Stimulated activated CD4-positive, alpha-beta T cell treated with anti-CD3 and anti-CD28 coated beads, TNF-alpha, amount 100 ng/mL, for 4 hours (primary cell): ENCODE measurements at places on chromosomes 7 and 10.

DNA sequence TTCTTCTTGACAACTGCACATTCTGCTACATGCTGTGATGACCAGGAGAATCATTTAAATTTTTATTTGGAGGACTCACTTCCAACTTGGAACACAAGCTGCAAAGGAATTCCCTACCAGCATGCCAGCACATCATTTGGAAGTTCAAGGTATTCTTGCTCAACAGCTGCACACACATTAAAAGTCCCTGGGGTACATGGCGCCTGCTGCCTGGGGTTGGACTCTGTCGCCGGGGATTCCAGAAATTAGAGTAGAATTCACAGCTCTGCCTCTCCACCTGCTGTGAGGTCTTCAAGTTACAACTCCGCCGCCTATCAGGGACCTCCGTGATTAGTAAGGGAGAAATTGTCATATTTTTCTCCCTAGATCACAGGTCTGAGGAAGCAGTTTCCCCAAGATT lies 1.1 kb downstream of the ZNF32 start:
- DNase-seq: no peak

- DNase-seq: no peak
Measured at GRCh38 chr7:20260223-20260622, 43.0 kb upstream of the MACC1 start.

DNA sequence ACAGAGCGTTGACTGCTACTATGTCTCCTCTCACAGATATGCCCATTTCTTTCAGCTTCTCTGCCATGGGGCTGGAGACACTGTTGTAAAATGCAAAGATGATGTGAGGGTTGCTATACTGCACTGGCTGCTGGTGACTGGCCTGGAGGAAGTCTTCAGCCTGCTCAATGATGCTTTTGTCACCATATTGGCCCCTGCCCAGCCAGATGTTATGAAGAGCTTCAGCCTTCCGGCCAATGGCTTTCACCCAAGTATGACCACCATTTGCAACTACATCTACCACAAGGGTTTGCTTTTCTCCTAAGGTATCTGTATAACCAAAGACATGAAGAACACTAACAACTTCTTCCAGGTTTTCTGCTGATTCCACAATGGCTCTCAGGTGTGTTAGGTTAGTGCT lies 1.6 kb downstream of the C7orf25 start:
- no peak for DNase-seq

DNA sequence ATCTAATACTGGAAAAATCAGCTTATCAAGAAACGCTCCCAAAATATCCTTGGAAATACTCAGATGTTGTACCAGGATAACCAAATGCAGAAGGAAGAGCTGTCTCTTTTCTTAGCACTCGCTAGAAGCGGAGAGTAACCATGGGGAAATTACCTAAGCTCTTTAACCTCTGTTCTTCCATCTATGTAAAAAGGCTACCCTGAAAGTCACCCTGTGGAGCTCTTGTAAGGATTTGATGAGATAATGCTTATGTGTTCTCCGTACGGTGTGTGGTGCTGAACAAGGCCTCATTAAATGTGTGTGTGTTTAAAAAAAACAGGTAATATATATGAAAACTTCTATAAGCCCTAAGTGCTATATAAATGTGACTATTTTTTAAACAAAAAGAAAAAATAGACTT lies 38.2 kb upstream of the MYO3A start:
- DNase-seq: no peak
